ENCODE measurements at places on chromosomes 4 and X. TPM values are rescaled to one million over a fixed set of nuclear protein-coding genes. Genes with fewer than 3 reads are reported as not detected.

DNA sequence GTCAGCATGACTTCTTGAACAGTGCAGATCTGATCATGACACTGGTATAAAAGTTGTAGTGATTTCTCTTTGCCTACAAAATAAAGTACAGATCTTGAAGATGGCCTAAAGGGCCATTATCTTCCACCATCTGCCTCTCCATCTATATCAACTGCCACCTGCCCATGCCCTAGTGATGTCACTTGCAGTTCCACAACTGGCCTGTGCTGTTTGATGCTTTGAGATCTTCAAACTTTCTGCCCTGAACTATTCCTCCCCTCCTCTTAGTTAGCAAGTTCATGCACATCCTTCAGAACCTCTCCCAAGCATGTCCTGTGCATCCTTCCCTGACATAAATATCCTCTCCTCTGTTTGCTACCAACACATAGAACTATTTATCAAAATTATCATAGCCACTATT is 217.0 kb downstream of the SOWAHB start:
- DNase-seq, result no peak

DNA sequence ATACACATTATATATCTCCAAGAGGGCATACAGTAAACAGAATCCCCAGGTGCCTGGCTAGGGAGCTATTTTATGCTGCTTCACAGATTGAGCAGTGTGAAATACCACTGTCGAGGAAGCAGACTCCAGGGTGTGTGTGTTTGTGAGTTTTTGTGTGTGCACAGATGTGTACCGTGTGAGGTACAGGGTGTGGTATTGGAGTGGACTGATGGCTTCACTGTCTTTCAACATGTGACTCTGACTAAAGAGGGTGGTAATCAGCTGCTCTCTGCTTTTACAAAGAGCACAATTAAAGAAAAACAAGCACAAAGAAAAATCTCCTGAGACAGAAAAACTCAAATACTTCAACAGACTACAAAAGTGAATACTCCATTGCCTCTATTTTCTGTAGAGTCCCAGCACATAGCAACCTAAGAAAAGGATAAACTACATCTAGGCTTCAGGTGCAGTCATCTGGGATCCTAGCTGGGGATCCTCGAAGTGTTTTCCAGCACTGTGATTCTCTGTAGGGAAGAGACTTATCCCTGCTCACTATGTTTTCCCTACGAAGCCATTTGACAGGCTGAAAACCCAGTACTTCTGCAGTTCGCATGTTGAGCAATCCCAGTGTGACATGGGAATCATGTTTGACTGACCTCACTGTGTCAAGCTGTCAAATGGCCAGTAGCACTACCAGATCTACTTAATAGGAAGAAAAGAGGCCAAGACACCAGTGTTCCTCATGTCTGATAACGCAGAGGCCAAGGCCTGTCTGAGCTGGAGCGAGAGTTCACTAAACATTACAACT is 100.3 kb downstream of the CDS1 start:
- no peak for DNase-seq

DNA sequence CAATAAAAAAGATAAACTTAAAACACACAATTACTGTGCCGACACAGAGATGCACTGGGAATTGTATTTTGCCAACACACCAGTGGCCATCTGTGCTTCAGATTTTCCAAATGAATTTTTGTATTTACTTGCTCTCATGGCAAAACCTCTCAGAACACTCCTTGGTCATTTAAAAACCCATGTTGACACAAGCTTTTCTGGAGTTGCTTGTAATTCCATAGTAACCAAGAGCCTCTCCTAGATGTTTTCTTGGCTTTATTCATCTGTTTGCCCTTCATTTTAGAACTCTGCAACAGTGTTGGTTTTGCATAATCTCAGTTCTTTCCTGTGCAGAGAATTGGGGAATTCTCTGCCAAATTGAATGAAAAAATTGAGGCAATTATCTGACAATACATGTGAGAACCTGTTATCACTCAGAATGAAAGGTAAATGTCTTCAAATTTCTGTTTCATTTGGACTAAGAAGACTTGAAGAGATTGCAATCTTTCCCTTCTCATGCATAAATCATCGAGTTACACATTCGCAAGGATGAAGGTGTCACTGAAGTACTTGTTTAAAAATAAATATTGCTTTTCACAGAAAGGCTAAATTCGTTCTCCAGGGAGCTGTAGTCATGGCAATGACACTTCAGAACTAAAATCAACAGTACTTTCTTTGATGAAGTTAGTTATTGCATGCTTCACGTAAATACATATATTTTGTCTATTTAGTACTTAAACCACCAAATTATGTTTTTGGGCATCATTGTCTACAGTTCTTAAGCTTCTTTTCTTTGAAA is 301.8 kb upstream of the CTSO start:
- DNase-seq, result no peak

DNA sequence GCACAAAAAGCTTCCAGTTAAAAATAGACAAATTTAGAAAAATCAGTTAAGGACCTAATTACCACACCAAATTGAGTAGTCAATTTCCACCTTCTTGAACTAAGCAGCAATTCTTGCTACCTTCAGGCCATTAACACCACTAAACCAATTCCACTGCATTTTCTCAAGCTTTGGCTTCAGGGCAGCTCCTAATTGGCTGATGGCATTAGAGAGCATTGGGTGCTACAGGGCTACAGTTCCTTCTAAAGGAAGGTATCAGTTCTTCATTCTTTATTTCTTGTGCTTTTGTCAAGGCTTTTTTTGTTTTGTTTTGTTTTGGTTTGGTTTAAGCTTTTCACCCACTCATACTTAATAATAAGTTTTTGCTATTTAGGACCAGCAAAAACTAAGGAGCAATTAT is 90.2 kb upstream of the FAM241A start:
- DNase-seq, result no peak

HAND2 gene
- total RNA-seq, result 18.9 TPM

SMR3B gene
- total RNA-seq, result not detected

CBR4 gene
- total RNA-seq, result 28.0 TPM

CACNA1F gene
- 2.0 TPM for total RNA-seq

PPP1R3F gene
- 1.9 TPM for total RNA-seq

MTMR8 gene
- total RNA-seq, result 9.0 TPM

CLGN gene
- total RNA-seq, result 1.1 TPM

ZIC3 gene
- not detected for total RNA-seq

AFAP1 gene
- total RNA-seq, result 46.2 TPM
